ENCODE measurements at places on chromosomes 3 and 15.

DNA sequence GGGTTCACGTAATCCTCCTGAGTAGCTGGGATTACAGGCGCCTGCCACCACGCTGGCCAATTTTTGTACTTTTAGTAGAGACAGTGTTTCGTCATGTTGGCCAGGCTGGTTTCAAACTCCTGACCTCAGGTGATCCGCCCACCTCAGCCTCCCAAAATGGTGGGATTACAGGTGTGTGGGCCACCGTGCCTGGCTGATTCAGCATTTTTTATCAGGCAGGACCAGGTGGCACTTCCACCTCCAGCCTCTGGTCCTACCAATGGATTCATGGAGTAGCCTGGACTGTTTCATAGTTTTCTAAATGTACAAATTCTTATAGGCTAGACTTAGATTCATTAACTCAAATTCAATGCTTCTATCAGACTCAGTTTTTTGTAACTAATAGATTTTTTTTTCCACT, 9.4 kb downstream of the VHL start:
- DNase-seq, result no peak

DNA sequence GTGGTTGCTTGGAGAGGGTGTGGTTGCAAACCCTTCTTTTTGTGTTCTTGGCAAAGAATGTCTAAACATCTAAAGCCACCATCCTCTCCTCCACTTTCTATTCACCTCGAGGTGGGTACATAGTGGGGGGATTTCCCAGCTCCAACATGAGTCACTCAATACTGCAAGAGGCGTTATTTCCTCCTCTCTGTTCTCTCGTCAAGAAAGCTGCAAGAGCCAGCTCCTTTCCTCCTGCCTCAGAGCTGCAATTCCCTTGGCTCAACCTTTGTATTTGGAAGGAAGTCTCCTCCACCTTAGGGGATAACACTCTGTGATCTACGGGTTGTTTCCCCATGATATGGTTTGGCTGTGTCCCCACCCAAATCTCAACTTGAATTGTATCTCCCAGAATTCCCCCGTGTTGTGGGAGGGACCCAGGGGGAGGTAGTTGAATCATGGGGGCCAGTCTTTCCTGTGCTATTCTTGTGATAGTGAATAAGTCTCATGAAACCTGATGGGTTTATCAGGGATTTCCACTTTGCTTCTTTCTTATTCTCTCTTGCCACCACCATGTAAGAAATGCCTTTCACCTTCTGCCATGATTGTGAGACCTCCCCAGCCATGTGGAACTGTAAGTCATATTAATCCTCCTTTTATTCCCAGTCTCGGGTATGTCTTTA, 138.4 kb downstream of the PLCL2 start:
- no peak for DNase-seq

DNA sequence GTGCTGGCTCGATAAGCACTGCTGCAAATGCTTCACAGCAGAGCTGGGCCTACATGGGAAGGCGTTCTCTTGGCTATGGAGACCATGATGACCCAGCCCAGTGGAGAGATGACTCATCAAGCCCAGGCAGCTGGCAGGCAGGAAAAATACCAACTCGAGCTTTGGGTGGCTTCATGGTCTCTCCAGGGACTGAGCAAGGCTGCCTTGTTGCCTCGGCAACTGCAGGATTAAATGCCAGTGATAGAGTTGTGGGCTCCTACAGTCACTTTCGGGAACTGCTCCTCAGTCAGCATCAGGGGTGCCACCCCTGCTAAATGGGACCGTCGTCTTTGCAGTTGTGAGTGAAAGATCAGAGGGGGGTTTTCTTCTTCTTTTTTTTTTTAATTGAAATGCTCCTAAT, 54.6 kb upstream of the MYZAP start:
- DNase-seq, result peak; percentile 32

GRCh38 chr3:102699104-102699818, 264.4 kb downstream of the ZPLD1 start:
- DNase-seq, result no peak

DNA sequence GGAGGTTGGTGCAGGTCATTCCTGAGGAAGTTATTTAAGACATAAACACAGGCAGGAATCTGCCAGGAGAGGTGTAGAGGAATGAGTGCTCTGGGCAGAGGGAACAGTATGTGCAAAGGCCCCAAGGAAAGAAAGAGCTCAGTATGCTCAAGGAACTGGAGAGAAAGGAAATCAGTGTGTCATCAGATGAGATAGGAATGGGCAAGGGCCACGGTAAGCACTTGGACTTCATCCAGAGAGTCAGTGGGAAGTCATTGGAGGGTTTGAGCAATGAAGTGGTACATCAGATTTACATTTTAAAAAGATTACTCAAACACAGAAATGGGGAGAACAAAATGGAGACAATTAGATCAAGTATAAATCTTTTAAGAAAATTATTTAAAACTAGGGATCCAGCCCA, 272.2 kb downstream of the ADAMTSL3 start:
- no peak for DNase-seq

DNA sequence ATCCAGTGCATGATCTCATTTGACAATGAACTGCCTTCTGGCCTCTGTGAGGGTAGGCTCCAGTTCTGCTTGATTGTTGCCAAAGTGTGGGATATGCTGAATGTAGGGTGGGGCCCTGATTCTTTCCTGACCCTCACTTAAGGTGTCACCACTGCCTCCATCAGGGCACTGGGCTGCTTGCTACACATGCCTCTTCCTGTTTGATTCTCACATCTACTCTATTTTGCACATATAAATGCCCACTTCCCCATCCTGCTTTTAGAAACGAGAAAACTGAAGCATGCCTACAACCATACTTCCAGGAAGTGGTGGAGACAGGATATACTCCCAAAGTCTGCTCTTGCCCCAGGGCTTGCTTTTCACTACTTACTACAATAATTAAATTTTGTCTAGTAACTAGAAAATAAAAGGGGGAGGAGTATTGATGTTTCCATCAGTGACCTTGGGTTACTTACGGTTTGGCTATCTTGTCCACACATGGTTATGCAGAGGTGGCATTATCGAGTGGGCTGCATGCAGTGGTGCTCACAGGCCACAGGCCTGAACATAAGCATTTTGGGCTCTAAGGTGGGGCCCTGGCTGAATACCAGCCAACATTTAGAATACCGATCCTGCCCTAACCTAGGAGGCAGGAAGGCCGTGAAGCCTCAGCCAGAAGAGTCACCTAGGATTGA, 6.7 kb downstream of the ZDHHC3 start:
- no peak for DNase-seq

Measured in NCI-H774 (cell line).